Naive thymus-derived CD8-positive, alpha-beta T cell (primary cell): ENCODE measurements at places on chromosomes 1 and 21.

DNA sequence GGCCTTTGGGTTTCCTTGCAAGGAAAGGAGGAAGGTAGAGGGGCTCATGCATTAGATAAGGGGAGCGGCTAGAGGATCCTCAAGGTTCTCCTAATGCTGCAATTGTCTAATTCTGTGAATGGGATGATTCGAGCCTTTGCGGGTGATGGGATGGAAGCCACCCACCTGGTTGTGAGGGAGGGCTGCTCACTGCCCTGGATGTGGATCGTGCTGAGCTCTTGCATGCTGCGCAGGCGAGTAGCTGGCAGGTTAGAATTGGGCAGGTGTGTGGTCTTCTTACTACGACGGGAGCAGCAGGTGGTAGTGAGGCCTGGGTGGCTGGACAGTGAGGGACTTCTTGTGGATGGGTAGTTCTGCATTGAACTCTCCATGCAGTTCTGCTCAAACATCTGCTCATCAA, 21.2 kb downstream of the DDX20 start:
- DNase-seq = no peak

GRCh38 chr1:119347858-119348257, 20.7 kb upstream of the HAO2 start:
- DNase-seq = no peak

GRCh38 chr1:12460121-12460520, 157.9 kb downstream of the DHRS3 start:
- DNase-seq = no peak

DNA sequence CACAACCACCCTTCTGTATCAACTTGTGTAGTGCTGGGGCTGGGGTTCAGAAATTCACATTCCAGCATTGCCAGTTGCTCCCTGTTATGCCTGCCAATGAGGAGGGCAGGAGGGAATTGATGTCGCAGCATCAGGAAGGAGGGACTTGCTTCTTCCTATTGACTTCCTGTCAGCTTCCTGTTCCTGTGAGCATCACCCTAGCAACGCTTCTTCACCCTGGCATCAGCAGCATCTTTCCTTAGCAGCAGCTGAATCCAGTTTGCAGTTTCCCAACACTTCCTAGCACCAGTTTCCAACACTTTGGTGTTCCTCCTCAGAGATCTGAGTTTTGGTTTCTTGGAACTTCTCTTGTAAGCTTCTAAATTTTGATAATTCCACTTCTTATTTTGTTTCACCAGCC, 8.9 kb upstream of the TRIM62 start:
- no peak for DNase-seq

DNA sequence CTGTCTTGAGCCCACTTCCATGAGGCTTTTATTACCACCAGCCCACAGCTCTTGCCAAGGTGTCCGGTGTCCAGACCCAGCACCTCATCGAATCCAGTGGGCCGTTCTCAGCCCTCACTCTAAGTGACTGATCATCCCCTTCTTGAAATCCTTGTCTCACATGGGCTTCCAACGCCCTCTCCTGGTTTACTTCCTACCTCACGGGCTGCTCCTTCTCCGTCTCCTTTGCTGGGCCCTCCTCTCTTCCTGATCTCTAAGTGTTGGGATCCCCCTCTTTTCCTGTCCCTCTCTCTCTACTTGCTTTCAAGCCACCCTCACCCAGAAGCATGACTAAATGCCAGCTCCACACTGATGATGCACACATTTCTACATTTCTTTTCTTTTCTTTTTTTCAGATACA, 9.0 kb upstream of the RHBG start:
- no peak for DNase-seq

DNA sequence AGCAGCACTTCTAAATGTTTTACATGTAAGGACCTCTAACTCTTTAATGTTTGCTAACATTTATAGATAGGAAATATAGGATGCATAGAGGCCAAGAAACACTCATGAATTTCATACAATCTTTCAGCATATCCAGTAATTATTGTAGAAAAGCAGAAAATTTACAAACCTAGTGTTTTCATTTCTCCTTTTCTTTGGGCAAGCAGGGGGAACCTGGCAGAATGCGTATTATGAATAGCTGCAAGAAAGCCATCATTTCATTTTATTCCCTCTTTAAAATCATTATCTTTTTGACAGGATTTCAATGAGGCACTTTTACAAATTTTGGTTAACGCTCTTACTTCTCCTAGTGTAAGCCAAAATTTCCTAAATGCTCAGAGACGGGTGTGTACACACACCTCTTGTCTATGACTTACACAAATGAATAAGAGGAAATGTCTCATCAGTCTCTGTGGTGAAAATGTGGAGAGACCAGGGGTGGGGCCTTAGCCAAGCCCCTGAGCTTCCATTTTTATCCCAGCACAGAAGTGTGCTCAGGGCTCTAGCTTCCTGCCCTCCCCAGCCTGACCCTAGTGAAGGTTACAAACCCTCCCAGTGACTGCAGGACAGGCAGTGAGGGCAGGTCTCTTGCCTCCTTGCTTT, 91.6 kb downstream of the LRRC8C start:
- DNase-seq = no peak

- no peak for DNase-seq
Measured at GRCh38 chr1:246041360-246041759, 465.7 kb downstream of the SMYD3 start.

- DNase-seq = no peak
Measured at GRCh38 chr21:31530364-31530763, 129.1 kb upstream of the SOD1 start.

GRCh38 chr1:206012086-206012859, 9.1 kb upstream of the RAB7B start:
- peak; percentile 51 for DNase-seq

- DNase-seq = no peak
Measured at GRCh38 chr1:92945748-92946270, 15.5 kb downstream of the DIPK1A start.

- DNase-seq = no peak
Measured at GRCh38 chr1:172928412-172928811, 122.3 kb downstream of the TNFSF18 start.

DNA sequence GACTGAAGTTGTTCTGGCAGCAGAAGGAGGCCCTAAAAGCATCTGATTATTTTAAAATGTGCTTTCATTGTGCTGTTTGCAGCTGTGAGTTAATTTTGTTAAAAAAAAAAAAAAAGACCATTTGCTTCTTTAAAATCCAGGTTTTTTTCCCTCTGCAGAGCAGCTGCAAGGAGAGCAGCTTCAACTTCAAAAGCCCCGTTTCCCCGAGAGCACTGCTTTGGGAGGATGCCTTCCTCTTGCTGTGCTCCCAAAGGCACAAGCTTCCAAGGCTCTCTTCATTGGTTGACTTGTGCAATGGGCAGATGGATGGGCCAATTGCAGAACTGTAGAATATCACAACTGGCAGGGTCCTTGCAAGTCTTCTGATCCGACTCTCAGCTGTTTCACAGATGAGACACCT, 459.2 kb upstream of the PKN2 start:
- no peak for DNase-seq
